ENCODE measurements at places on chromosomes 5 and 9.

GRCh38 chr9:27602142-27602861 is 29.0 kb upstream of the C9orf72 start:
- DNase-seq = no peak

DNA sequence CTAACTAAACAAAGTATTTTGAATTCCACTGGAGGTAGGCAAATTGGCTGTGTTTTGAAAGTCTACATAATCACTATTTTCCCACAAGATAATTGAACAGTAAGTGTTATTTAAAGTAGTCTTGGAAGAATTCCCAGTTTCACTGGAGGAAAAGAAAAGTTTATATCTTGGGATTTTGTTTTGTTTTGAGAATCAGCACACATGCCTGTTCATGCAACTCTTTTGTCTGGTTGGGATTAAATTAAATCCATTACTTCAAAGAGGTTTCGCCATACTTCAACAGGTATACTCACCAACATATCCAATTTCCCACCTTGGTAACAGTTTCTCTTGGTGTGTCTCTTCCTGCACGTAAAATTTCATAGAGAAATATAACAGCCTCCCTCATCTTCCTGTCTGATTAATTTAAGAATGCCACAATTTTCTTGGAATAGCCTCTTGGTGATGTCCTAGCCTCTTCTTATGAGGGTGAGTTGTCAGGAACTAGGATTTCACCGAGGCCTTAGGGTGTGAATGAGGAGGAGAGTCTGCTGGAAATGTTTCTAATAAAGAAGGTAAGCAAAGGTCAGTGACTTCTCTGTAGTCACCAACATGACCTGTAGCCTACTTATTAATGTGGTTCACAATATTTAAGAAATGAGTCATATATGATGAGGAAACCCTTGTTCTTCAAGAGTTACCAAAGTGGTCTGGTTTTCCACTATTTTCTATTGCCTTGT is 48.1 kb downstream of the ITGA2 start:
- DNase-seq = no peak

GRCh38 chr5:38576442-38576841 is 20.0 kb upstream of the LIFR start:
- no peak for DNase-seq

- no peak for DNase-seq
Measured at GRCh38 chr5:112388074-112388473, 31.0 kb downstream of the EPB41L4A start.

- DNase-seq = no peak
Measured at GRCh38 chr9:120303519-120303918, 276.4 kb downstream of the CDK5RAP2 start.

- no peak for DNase-seq
Measured at GRCh38 chr9:89677702-89678395, 73.0 kb downstream of the GADD45G start.

GRCh38 chr5:39441838-39442237 is 17.1 kb upstream of the DAB2 start:
- no peak for DNase-seq

DNA sequence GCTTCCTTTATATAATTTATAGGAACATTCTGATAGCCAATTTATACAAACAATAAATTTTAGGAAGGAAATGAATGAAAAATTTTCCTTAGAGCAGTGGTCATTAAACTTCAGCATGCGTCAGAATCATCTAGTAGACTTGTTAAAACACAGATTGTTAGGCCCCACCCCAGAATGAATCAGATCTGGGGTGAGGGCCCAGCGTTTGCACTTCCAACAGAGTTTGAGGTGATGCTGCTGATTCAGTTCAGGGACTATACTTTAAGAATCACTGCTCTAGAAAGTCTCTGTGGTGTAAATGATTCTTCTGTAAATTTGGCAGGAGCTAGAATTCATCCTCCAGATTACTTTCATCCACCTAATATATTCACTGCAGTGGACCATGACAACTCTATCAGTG is 80.4 kb downstream of the SLC12A2 start:
- DNase-seq = no peak

DNA sequence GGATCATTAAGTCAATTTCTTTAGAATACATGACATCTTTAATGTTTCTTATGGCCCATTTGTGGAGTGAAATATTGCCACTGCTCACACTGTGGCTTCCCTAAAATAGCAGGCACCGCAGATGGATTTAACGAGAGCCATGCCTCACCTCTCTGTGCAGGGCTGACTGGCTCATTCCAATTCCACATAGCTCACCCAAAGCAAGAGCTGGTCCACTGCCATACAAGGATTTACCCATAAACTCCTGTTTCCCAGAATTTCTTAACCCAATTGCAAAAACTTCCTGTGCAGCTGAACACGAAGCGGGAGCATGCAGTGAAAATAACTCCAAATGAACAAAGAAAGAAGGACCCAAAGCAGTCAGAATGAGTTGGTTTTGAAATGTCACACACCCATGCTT is 159.5 kb downstream of the BAAT start:
- no peak for DNase-seq

- DNase-seq = no peak
Measured at GRCh38 chr5:149271716-149272563, at the start of gene AFAP1L1. Gene AFAP1L1, plus strand, starts transcription at chr5:149271859. Its CDS starts 110 bp downstream, at chr5:149271969.

GRCh38 chr5:42894057-42894456 is 82.4 kb upstream of the SELENOP start:
- no peak for DNase-seq

- no peak for DNase-seq
Measured at GRCh38 chr5:39360471-39361111, 3.7 kb downstream of the C9 start.

DNA sequence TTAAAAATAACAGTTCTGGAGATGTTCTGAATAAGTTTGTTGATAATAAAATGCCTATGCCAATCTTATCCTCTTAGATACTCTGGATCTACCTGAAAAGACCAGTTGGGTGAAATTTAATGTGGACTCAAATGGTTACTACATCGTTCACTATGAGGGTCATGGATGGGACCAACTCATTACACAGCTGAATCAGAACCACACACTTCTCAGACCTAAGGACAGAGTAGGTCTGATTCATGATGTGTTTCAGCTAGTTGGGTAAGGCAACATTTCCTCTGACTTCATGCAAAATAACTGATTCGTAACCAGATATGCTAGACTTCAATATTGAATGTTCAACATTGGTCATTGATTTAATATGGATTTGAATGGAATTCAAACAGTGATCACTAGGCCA is 27.0 kb downstream of the ERAP2 start:
- no peak for DNase-seq

GRCh38 chr5:78597068-78597973 is 51.3 kb downstream of the LHFPL2 start:
- DNase-seq = no peak

- no peak for DNase-seq
Measured at GRCh38 chr5:14016549-14016948, 72.1 kb upstream of the DNAH5 start.

DNA sequence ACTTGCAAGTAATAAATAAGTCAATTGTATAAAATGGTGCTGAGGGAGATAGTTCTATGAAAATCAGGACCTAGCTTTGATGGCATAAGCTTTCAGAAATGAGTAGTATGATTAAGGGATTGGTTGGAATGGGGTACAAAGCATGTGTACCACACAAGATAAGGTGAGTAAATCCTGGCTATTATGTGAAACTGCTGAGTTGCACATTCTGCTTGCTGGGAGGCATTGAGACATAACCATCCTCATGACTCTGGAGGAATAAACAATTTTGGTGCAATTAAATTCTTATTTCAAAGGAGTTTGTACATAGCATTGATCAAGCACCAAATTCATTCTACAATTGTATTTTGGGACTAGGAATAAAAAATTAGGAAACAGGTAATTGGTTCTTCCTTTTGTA is 755.2 kb upstream of the ACO1 start:
- no peak for DNase-seq

- DNase-seq = no peak
Measured at GRCh38 chr5:158979749-158980521, 119.8 kb downstream of the EBF1 start.

DNA sequence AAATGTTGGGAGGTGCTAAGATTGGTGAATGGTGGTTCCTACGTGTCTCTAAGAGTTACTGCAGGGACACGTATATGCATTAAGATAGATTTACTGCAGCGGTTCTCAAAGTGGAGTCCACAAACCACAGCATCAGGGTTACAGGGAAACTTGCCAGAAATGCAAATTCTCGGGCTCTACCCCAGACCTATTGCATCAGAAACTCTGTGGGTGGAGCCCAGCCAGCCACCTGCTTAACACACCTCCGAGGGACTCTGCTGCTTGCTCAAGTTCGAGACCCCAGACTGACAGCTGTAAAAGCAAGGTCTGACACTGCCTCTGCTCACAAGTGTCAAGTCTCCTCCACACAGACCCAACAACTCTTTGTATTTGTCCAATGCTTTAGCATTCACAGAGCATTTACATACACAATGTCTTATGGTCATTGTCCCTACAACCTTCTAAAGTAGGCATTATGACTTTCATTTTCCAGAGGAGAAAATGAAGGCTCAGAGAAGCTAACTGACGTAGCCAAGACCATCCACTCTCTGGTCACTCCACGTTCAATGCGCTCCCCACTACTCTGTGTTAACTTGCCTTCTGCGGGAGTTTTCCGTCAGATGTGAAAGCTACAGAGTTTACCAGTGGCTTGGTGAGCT is 48.8 kb downstream of the HSD17B3 start:
- DNase-seq = no peak

- DNase-seq = no peak
Measured at GRCh38 chr5:68348447-68349222, 133.1 kb downstream of the PIK3R1 start.

DNA sequence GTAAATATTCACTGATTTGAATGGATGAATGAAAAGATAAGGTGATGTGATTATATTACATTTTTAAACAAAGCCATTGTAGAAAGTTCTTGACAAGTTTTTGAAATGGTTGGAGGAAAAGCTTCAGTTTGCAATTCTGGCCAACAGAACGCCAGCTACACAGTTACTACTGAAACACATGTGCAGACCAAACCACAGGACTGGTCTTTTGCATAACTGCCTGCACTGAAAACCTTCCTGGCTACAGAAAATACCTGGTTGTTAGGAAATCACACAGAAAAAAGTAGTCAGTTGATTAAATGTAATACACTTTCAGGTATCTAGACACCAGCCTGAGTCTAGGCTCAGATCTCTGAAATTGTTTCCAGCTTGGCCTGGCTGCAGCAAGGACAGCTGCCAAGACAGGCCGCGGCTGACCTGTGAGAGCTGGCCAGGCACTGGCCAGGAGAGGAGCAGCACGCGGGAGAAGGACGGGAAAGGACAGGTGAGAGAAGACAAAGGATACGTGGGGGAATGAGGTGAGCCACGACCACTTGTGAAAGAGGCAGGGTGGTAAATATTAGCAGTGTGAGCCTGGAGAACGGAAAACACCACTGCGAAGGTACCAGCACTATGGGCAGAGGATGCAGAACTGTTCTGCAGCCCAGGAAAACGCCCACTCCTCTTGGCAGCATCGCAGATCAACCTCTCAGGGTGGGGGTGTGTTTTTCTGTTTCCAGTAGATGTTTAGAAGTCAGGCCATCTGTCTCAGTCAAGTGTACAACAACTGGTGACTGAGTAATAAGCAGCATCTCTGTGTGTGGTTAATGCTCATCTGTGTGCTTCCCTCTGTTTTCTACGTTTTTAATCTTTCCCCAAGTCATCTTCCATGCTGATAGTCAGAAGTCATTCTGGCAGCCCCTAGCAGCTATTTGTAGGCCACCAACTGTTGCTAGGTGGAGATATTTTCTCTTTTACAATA is 137.4 kb downstream of the SCAMP1 start:
- no peak for DNase-seq

DNA sequence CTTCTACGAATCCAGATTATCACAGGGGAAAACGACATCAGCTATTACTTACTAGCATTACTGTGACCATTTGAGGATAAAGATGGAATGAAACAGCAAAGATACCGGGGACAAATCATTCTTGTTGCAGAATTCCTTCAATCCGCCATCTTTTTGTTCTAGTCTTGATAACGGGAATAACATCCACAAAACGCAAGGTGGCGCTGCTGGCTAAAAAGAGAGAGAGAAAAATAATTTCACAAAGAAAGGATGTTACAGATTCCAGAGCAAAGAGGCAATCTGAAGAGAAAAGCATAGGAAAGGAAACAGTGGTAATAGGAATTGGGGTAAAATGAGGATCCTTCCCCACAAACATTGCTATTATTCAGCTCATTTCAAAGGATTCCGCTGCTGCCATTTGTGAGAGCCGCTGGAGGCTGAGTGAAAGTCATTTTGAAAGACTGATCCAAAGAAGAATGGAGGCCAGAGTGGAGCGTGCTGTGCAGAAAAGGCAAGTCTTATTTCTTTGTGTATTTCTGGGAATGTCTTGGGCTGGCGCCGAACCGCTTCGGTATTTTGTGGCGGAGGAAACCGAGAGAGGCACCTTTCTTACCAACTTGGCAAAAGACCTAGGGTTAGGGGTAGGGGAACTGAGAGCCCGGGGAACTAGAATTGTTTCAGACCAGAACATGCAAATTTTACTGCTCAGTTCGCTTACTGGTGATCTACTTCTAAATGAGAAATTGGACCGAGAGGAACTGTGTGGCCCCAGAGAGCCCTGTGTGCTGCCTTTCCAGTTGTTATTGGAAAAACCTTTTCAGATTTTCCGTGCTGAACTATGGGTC is at the start of gene PCDHB7:
Gene PCDHB7 (plus strand): TSS at position 264 of the 824 bp plus-strand sequence. CDS start 192 bp downstream, at position 456.
- no peak for DNase-seq

DNA sequence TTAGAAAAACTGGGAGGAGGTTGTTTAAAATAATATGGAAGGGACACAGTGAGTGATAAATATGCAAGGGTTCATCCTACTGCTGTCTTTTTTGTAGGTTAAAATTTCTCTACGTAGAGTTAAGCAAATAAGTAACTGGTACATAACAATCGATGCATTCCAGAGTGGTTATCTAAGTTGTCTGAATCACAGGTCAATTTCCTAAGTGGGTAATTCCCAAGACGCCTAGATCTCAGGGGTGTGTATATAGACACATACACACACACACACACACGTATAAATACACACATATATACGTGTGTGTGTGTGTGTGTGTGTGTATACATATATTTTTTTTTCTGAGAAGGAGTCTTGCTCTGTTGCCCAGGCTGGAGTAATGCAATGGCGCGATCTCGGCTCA is 22.3 kb downstream of the CAAP1 start:
- DNase-seq = no peak

- no peak for DNase-seq
Measured at GRCh38 chr5:101811466-101811865, 484.6 kb downstream of the SLCO4C1 start.

- DNase-seq = no peak
Measured at GRCh38 chr9:34408173-34408572, 31.5 kb upstream of the MYORG start.

GRCh38 chr5:168934169-168934568 is 355.0 kb upstream of the PANK3 start:
- DNase-seq = no peak

- DNase-seq = no peak
Measured at GRCh38 chr5:160296496-160296895, 15.9 kb downstream of the CCNJL start.

DNA sequence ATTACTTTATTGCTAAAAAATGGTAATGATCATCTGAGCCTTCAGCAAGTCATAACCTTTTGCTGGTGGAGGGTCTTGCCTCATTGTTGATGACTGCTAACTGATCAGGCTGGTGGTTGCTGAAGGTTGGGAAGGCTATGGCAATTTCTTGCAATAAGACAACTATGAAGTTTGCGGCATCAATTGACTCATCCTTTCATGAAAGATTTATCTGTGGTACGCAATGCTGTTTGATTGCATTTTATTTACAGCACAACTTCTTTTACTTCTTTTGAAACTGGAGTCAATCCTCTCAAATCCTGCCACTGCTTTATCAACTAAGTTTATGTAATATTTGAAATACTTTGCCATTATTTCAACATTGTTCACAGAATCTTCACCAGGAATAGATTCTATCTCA is 58.3 kb upstream of the ACO1 start:
- DNase-seq = no peak

All from activated CD4-positive, CD25-positive, alpha-beta regulatory T cell treated with anti-CD3 and anti-CD28 coated beads, Interleukin-2, amount 50 U/mL, for 16 hours (primary cell).